RWPE1 (cell line): ENCODE measurements at places on chromosomes 7 and 10.

DNA sequence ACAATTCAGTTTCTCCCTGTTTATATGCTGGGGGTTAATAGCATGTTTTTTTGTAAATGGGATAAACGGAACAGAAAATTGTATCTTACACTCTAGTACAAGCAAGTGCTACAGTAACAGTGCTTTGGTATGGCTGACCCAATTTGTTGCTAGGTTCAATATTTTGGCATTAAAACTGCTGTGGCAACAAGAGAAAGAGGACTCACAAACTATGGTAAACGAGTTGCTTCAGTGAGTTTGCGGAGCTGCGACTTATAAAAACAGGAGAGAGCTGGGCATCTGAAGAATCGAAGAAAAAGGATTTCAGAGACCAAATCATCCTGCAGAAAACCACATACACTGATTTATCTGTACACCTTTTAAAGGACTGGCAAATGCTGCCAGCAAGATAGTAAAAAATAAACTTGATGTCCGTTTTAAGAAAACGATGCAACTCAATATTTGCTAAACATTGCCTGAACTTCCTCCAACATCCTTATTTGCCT is 2.2 kb downstream of the GLUD1 start:
- no peak for DNase-seq

DNA sequence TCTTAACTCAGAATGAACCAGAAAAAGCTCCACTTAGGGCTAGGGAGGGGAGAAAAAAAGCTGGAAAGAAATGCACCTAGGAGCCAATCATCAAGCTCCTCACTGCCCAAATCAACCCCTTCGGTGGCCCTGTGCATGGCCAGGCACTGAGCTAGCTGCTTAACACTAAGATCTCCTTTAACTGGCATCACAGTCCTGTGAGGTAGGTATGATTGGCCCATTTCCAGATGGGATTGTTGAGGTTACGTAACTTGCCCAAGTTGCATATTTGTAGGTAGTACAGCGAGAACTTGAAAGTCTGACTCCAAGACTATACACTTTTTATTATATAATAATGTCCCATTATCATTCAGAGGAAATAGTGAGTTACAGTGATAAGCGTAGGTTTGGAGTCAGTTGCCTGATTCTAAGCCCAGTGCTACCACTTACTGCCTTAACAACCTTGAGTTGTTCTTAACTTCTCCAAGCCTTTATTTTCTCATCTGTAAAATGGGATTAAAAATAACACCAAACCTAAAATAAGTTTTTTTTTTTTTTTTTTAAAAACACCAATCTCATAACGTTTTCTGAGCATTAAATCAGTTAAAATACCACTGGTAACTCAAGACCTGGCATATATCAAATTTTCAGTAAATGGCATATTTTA is 37.2 kb upstream of the ACSL5 start:
- no peak for DNase-seq

DNA sequence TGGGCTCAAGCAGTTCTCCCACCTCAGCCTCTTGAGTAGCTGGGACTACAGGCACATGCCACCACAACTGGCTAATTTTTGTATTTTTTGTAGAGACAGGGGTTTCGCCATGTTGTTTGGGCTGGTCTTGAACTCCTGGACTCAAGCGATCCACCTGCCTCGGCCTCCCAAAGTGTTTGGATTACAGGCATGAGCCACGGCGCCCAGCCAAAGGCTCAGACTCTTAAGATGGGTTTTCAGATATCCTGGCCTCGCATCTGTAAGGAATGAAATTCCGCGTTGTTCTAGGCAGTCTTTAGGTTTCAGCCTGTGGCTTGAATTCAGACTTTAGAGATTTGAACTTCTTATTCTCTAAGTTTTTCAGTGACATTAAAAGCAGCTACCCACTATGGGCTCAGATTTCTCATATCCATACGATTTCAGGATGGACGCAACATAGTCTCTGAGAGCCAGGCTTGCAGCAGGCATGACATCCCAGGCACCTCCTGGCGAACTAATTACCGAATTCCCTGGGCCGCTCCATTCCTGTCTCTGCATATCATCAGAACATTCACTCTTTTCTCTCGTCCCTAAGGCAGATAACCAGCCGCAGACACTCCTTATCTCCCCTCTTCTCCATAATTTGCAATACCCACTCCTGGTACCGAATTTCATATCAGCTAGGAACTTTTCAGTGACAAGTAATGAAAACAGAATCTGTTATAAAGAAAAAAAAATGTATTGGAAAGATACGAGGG is 29.7 kb downstream of the IL15RA start:
- DNase-seq = no peak

GRCh38 chr7:101686030-101686429 is 56.9 kb upstream of the MYL10 start:
- no peak for DNase-seq

DNA sequence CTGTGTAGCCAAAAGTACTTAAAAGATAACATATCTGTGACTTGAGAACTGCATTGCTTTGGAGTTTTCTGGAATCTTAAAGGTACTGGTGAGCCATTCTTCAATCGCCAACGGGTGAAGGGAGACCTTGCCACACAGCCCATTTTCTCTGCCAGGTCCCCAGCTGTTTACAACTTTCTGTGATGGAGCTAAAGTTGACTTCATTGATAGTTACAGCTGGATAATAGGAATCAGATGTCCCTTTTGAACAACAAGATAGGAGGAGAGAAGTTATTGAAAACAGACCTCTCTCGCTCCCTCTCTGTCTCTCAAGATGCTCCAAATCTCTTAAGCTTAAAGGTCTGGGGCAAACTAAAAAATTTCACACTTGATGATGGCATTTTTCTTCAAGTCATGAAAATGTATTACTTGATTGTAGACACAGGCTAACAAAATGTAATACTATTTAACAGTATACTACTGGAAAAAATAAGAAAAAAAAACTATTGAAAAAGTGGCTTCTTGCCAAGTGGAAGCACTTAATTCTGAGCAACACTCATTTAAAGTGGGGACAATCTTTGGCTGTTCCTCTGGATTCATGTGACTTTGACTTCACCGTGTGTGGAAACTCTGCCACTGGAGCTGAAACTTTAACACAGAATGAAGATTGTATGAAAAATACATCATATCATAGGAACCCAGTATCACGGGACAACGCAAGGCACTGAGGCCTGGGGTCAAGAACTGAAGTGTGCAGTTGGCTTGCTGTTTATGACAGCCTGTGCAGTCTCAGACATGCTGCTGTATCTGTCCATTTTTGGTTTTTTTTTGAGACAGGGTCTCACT is 78.4 kb upstream of the AFAP1L2 start:
- DNase-seq = no peak

DNA sequence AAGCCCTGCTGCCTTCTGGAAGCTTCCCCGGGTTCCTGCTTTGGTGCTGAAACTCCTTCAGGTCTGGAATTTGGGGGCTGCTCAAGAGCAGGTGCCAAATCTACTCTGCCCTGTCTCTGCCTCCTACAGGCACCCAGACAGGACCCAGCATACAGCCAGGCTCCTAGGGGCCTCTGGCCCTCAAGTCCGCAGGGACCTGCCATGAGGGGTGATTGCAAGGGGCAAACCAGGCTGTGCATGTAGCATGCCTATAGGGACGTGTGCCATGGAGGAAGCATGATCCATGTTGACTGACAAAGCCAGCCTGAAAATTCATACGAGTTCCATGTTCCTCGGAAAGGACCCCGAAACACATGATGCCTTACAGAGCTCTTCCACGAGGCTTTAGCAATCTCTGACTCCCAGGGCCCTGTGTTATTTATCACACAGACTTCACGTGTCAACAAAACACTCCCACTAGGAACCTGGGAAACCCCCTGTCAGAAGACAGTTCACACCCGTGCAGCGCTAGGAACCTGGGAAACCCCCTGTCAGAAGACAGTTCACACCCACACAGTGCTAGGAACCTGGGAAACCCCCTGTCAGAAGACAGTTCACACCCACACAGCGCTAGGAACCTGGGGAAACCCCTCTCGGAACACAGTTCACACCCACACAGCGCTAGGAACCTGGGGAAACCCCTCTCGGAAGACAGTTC is 75.3 kb upstream of the DNAAF5 start:
- no peak for DNase-seq

DNA sequence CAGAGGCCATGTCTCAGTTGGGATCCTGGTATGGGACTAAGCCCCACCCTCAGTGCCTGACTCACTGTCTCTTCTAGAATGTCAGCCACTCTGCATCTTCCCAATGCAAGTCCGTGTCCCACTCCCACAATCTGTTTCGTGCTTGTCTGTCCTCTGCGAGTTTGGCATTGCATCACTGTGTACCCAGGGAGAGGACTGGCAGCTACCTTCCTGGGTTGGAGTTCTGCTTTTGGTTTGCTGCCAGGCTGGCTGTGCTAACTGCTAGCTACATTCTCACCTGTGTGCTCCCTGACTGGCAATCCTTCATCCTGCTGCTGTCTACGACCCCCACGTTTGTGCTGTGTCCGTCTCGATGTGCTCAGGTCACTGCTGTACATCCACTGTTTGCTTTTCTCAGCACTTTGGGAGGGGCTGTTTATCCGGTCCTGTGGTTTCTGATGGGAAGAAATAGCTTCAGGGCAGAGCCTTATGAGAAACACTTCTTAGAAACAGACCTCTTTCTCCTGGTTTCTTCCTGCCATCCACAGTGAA is 56.0 kb upstream of the GLI3 start:
- peak; percentile 78 for DNase-seq

DNA sequence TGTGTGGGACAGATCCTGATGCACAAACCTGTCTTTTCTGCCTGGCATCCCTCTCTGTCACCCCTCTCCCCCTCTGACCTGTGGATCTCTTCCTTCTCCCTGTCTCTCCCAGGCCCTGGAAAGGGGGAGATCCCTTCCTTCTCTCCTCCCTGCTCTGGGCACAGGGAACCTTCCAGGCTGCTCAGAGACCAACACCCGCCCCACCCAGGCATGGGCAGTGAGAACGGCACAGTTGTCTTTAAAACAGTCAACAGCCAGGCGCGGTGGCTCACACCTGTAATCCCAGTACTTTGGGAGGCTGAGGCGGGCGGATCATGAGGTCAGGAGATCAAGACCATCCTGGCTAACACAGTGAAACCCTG is 34.7 kb downstream of the KCNH2 start:
- no peak for DNase-seq

DNA sequence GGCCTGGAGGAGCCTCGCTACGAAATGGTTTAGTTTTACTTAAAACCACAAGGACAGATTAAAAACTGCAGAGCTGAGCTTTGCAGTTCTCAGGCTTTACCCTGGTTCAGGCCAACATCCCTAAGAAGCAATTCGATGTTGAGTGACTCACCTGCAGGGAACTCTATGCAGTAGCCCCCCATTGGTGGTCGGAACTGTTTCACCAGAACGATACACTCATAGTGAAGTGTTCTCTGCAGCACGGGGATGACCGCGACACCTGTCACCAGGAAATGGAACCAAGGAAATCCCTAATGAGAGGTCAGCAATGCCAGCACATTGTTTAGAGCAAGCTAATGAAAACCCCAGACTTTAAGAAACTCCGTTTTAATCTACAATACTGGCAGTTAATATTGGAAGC is 18.0 kb downstream of the NUDT5 start:
- DNase-seq = no peak

GRCh38 chr10:29141761-29142160 is 147.1 kb upstream of the LYZL1 start:
- no peak for DNase-seq

- no peak for DNase-seq
These were observed 308.9 kb downstream of the GRID1 start for GRCh38 chr10:86057708-86058107.

GRCh38 chr7:77738871-77739270 is 42.6 kb downstream of the RSBN1L start:
- no peak for DNase-seq

DNA sequence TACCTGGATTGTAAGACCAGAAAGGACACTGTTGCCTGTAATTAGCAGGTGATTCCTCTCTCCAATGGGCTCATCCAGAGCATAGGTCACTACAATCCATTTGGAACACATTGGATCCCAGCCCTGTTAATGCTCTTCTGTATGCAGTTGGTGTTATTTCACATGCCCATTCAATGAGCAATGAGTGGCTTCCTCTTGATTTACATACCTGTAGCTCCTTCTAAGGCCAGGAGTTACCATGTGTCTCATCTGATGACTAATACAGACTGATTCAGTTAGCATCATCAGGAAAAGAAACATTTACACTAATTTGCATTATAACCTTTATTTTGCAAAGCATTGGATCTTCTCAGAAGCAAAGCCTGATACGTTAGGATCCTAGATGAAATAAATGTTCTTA is 83.1 kb upstream of the NPVF start:
- DNase-seq = peak; percentile 34

- DNase-seq = no peak
These were observed 119.7 kb upstream of the GLCCI1 start for GRCh38 chr7:7848892-7849291.

DNA sequence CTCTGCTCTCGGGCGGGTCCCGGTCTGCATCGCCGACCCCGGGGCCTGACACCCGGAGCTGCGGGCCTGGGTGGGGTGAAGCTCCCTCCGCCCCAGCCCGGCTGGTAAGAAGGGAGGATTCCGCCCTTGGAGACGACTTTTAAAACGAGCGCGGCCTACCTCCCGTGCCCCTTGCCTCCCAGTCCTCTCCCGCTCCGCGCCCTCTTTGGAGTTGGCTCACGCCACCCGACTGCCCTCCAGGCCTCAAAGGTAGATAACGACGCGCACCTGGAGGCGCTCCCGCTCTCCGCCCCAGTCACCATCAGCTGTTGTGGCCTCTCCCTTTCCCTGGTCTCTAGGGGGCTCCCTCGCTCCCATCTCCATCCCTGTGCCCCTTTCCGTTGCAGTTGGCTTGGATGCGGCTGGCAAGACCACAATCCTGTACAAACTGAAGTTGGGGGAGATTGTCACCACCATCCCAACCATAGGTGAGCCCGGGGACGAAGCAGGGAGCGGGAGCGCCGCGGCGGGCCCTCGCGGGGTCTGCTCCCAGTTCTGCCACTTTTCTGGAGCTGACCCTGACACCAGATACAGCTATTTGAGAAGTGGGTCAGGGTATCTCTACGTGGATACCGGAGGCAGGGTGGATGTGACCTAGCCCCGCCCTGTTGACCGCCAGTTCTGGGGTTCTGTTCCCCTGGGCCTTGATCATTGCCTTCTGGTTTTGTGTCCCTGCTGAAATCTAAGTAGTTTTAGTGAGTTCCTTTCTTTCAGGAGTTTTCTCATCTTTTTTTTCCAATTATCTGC is 679 bp downstream of the ARF5 start:
- DNase-seq = peak; percentile 53

DNA sequence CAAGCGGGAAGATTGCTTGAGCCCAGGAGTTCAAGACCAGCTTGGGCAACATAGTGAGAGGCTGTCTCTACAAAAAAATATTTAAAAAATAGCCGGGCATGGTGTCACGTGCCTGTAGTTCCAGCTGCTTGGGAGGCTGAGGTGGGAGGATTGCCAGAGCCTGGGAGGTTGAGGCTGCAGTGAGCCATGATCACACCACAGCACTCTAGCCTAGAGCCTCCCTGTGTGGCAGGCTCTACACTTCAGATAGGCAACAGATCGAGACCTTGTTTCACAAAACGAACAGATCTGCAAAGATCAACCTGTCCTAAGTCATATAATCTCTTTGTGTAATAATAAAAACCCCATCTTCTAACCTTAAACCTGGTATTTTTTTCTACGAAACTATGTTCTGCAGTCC is 76.8 kb downstream of the PTEN start:
- DNase-seq = no peak

- DNase-seq = no peak
These were observed 143.2 kb downstream of the REEP3 start for GRCh38 chr10:63664341-63664885.
